ENCODE measurements at places on chromosomes 13 and 19.

DNA sequence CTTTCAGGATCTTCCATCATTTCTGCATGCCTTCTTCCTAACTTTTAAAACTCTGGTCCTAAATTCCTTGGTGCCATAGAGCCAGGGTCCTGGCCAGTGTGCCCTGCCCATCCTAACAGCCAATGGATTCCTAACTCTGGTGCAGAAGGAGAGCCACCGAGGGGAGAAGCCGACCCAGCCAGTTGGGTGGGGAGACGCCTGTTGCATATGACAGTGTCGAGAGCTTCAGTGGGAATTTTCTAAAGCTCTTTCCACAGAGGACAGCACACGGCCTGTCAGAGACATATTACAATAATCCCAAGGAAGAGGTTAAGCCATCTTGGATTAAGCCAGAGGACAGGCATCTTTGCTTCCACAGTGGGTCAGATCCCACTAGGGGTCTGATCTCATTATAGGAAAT lies 180.4 kb downstream of the ZNF536 start:
- DNase-seq: no peak

- DNase-seq: no peak
These were observed 113.3 kb upstream of the SPRY2 start for GRCh38 chr13:80454245-80454644.

DNA sequence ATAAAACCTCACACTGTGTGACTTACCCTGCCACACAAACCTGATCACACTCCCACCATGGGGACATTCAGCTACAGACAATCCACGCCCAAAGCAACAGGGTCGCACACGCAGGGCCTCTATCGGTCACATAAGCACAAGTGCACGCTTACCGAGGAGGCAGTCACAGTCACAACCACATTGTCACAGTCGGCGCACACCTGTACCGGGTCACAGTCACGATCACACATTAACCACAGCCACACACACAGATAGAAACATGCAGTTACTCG lies 579 bp downstream of the ZNF566 start:
- DNase-seq: no peak

GRCh38 chr19:16077984-16078758 lies 1.9 kb downstream of the TPM4 start:
- no peak for DNase-seq

DNA sequence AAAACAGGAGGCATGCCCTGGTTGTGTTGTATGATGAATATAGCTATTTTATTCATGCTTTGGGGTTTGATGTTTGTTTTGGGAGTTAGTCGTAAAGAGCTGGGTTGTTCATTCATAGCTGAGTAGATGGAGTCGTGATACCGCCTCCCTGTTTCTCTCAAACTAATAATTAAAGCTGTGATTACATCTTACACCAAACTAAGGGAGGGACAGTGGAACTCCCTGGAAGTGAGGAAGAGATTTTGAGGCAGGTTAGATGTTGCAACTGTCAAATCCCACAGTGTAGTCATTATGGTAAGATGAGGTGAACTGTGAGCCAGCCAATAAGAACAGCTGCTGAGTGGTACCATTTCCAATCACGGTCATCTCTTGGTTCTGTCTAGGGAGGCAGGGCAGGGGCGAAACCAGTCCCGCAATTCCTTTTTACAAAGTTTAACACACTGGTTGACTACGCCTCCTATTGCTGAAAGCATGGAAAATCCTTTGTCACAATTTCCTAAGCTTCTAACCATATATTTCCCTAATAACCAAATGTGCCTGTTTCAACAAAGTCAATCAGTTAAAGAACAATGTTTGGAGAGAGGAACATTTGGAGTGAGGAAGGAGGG lies 207.6 kb upstream of the SERP2 start:
- no peak for DNase-seq

- DNase-seq: no peak
These were observed 35.6 kb upstream of the ZNF599 start for GRCh38 chr19:34808566-34808965.

- no peak for DNase-seq
These were observed 72.0 kb downstream of the TEX29 start for GRCh38 chr13:111392486-111392885.

GRCh38 chr13:82176751-82177150 lies 1705.5 kb downstream of the SLITRK1 start:
- DNase-seq: no peak

DNA sequence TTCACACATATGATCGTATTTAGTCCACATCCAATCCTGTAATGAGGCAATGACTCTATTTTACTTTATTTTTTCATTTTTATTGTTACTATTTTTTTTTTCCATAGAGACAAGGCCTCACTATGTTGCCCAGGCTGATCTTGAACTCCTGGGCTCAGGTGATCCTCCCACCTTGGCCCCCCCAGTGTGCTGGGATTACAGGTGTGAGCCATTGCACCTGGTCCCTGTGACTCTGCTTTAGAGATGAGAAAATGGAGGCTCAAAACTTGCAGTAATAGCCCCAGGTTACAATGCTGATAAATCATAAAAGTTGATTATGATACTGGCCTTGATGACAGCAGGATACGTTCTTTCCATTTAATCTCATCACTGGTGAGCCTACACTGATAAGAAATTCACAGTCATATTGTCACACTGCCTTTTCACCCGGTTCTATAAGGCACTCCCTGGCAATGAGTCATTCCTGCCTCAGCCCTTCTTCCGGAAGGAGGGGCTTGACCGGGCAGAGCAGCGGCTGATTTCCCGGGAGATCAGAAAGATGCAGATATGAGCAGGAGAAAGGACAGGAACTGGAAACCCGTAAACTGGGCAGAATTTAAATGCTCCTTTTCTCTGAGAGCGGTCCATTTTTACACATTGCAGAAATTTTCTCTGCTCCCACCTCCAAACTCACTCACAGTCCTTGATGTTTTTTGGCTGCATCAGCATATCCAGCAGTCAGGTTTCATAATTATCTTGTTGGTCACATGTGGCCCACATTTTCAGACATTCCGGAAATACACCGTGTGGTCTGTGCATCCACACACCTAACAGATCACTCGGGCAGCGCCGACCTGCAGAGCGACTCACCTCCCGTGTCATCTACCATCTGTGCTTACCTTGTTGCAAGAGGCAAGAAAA lies 616.4 kb downstream of the EFNB2 start:
- DNase-seq: no peak

DNA sequence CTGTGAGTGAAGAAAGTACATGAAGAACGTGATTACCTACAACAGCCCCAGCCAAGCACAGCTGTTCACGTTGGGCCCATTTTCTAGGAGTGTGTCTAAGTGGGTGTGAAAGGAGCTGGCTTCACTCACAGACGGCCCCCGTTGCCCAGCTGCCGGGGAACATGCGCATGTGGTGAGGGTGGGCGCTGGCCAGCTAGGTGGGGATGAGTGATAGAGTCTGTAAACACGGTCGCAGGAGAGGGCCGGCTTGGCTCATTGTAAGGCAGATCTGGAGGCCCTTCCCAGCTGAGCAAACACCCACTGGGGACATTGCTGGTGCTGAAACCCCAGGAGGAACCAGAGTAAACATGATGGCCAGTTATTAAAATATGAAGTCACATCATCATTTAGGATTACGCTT lies 160.5 kb downstream of the TEX29 start:
- DNase-seq: no peak

DNA sequence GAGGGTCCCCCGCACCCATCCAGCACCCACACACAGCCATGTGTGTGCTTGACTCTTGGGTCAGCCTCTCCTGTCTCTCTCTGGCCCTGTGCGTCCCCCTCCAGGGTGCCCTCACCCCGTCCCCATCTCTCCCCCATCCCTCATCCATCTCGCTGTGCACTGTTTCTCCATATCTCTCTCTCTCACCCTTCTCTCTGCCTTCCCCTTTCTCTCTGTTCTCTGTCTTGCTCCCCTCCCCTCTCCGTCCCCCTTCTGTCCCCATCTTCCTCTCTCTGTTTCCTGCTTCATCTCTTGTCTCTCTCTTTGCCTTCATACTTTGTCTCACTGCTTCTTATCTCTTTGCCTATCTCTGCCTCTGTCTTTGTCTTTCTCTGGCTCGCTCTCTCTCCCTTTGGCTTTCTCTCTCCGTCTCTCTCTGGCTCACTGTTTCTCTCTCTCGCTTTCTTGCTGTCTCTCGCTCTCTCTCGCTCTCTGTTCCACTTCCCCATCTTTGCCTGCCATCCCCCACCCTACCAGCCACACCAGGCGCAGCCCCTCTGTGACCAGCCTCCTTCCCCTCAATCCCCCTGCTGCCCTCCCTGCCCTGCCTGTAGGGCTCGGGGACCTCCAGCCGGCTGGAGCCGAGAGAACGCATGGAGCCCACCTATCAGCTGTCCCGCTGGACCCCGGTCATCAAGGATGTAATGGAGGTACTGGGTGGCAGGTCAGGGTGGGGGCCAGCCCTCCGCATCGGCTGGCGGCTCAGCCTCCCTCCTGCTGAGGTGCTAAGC lies 8.9 kb downstream of the STXBP2 start:
- no peak for DNase-seq

- no peak for DNase-seq
These were observed 158.1 kb downstream of the KATNAL1 start for GRCh38 chr13:30149248-30149647.

- DNase-seq: no peak
These were observed 23.7 kb upstream of the CERS4 start for GRCh38 chr19:8185343-8186068.

- no peak for DNase-seq
These were observed 86.3 kb downstream of the ARHGEF7 start for GRCh38 chr13:111201304-111201940.

- DNase-seq: no peak
These were observed 4.5 kb downstream of the FGF9 start for GRCh38 chr13:21675095-21675991.

- DNase-seq: no peak
These were observed 200.3 kb downstream of the LMO7 start for GRCh38 chr13:75836441-75836840.

GRCh38 chr13:24052547-24053518 lies 107.7 kb upstream of the SPATA13 start:
- no peak for DNase-seq

All from left kidney (tissue), 8 donors.